Naive thymus-derived CD4-positive, alpha-beta T cell (primary cell): ENCODE measurements at places on chromosomes 2 and 18.

DNA sequence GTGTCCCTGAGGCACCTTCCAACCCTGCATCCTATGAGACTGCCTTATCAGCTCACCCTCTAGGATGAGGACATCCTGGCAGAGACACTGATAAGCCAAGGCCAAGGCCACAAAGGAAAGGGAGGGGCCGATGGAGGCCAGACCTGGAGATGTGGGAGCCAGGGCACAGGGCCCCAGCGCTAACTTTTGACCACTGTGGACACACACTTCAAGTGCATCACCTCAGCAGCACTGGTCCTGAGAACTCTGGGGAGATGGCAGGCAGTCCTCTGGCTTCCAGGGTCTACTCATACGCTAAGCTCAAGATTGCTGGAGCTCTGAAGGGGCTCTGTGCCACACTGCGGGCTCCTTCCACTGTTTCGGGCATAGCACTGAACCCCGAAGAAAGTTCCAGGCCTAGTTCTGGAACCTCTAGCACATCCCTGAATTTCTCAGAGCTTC, 100.2 kb upstream of the ID2 start:
- no peak overlapping the region for H3K4me3 ChIP-seq
- DNase-seq: no peak
- no peaks in the 10 kb centered on the region for H3K36me3 ChIP-seq
- no peaks in the 10 kb centered on the region for H3K27me3 ChIP-seq
- no peak overlapping the region for H3K27ac ChIP-seq
- H3K4me1 ChIP-seq: peaks cover 5% of the 10 kb centered on the region

DNA sequence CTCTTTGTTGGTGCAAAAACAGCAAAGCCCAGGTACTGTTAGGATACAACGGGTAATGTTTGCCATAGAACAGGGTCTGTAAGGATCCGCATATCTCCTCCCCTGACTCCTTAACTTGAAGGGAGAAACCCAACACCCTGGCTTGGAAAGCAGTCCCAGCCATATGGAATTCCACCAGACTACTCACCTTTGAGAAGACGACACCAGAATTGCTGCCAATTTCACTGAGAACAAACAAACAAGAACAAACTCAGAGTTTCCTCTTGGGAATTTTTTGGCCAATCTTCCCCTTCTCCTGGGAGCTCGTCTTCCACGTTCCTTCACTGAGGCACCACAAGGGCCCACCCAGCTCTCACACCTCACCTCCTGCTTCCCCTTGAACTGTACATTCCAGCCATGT, 29.2 kb downstream of the CAPN14 start:
- no peak overlapping the region for H3K4me3 ChIP-seq
- no peaks in the 10 kb centered on the region for H3K4me1 ChIP-seq
- no peaks in the 10 kb centered on the region for H3K36me3 ChIP-seq
- H3K27me3 ChIP-seq: no peaks in the 10 kb centered on the region

DNA sequence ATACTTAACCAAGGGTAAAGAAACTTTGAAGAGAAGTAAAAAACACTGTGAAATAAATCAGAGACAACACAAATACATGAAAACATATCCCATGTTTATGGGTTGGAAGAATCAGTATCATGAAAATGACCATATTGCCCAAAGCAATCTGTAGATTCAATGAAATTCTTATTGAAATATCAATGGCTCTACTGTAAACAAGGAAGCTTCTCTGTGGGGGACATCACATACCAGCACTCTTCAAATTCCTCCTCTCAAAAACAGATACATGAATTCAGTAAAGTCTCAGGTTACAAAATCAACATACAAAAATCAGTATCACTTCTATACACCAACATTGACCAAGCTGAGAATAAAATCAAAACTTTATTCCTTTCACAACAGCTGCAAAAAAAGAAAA, 63.5 kb upstream of the CNTNAP5 start:
- H3K27ac ChIP-seq: no peak overlapping the region
- no peaks in the 10 kb centered on the region for H3K27me3 ChIP-seq
- DNase-seq: no peak
- no peak overlapping the region for H3K4me3 ChIP-seq
- H3K4me1 ChIP-seq: no peaks in the 10 kb centered on the region

DNA sequence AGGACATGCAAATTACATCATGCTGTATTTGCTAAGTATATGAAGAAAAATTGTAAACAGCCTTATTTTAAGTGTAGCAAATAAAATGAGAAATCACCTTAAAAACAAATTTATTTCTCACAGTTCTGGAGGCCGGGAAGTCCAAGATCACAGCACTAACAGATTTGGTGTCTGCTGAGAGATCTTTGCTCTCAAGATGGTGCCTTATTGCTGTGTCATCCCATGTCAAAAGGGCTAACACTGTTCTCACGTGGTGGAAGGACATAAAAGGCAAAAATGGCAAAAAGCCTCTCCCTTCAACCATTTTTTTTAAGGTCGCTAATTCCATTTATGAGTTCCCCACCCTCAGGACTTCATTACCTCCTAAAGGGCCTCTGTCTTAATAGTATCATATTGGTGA, 12.1 kb downstream of the XRCC5 start:
- H3K27ac ChIP-seq: peak overlapping the region; percentile 35
- peaks cover 65% of the 10 kb centered on the region for H3K36me3 ChIP-seq
- H3K4me3 ChIP-seq: no peak overlapping the region
- H3K4me1 ChIP-seq: peaks cover 37% of the 10 kb centered on the region
- DNase-seq: no peak
- no peaks in the 10 kb centered on the region for H3K27me3 ChIP-seq

- H3K27ac ChIP-seq: no peak overlapping the region
- H3K27me3 ChIP-seq: no peaks in the 10 kb centered on the region
- no peaks in the 10 kb centered on the region for H3K4me1 ChIP-seq
- H3K36me3 ChIP-seq: no peaks in the 10 kb centered on the region
- H3K4me3 ChIP-seq: no peak overlapping the region
Observed at GRCh38 chr2:222751238-222751637, 79.8 kb downstream of the MOGAT1 start.

DNA sequence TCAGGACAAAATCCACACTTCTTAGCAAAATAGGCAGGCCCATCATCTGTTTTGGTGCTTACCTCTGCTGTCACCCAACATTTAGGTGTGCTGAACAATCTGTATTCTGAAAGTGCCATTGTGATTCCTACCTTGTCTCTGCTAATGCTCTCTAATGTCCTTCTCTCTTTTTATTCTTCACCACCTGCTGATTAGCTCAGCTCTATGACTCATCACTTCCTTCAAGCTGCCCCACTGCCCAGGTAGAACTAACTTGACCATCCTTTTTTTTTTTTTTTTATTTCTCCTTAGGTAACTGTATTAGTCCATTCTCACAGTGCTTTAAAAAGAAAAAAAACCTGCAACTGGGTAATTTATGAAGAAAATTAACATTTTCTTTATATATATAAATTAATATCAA, 478.7 kb upstream of the POU3F3 start:
- H3K36me3 ChIP-seq: no peaks in the 10 kb centered on the region
- H3K4me3 ChIP-seq: no peak overlapping the region
- no peaks in the 10 kb centered on the region for H3K27me3 ChIP-seq
- H3K27ac ChIP-seq: no peak overlapping the region
- no peaks in the 10 kb centered on the region for H3K4me1 ChIP-seq

- no peaks in the 10 kb centered on the region for H3K36me3 ChIP-seq
- no peak overlapping the region for H3K4me3 ChIP-seq
- H3K4me1 ChIP-seq: no peaks in the 10 kb centered on the region
- H3K27me3 ChIP-seq: no peaks in the 10 kb centered on the region
Observed at GRCh38 chr18:42281124-42281523, 326.1 kb downstream of the PIK3C3 start.

GRCh38 chr2:177745531-177745930, 327.0 kb downstream of the PDE11A start:
- no peak overlapping the region for H3K27ac ChIP-seq
- no peak for DNase-seq
- no peaks in the 10 kb centered on the region for H3K36me3 ChIP-seq
- H3K27me3 ChIP-seq: no peaks in the 10 kb centered on the region

DNA sequence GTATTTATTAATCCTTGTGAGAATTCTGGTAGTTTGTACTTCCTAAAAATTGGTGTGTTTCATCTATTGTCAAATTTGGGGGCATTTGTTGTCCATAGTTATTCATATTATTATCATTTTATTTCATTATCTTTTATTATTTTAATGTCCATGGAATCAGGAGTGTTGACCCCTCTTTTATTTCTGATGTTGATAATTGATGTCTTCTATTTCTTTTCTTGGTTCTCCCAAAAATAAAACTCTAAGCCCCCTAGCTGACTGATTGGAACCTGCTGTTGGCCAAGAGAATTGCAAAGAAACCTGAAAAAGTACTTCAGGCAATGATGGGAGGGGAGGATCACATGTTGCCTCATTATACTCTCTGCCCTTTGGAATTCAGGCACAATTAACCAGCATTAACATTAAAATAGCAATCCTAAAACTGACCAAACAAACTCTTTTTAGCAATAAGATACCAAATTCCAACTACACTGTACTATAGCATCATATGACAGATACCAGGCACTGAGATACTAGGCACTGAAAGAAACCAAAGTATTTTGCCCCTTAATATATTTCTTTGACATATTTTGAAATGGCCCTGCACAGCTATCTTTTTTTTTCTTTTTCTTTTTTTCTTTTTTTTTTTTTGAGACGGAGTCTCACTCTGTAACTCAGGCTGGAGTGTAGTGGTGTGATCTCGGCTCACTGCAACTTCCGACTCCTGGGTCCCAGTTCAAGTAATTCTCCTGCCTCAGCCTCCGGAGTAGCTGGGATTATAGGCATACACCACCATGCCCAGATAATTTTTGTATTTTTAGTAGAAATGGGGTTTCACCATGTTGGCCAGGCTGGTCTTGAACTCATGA, 1097.2 kb upstream of the CNTNAP5 start:
- H3K36me3 ChIP-seq: no peaks in the 10 kb centered on the region
- no peaks in the 10 kb centered on the region for H3K27me3 ChIP-seq
- no peak overlapping the region for H3K27ac ChIP-seq
- no peak for DNase-seq
- no peaks in the 10 kb centered on the region for H3K4me1 ChIP-seq
- H3K4me3 ChIP-seq: no peak overlapping the region
